ENCODE measurements at places on chromosomes 1 and 21.

DNA sequence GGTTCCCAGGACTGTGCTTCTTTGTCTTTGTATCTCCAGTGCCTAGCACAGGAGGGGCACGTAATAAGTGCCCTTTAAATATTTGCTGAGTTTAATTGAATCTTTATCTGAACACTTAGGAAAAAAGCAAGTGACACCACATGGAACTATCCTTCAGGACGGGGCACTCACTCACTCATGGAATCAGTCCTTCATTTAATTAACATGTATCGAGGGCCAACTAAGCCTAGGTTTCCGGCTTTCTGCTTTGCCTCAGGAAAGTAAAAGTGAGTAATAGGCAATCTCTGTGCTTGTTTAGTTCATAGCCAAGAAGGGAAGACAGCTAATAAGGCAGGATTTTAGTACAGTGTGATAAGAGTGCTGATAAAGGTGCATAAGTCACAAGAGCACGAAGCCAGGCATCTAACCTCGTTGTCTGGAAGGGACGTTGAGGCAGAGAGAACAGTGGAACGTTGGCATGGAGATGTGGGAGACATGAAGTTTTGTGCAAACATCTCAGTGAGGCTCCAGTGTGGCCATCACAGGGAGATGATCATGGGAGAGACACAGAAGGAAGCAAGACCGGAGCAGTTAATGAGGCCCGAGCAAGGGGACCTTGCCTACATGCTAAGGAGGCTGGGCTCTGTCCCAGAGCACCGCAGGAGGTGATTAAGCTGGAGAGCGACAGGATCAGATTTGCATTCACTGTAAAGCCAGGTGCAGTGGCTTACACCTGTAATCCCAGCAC, 54.1 kb upstream of the TRIM67 start:
- no peak for DNase-seq

DNA sequence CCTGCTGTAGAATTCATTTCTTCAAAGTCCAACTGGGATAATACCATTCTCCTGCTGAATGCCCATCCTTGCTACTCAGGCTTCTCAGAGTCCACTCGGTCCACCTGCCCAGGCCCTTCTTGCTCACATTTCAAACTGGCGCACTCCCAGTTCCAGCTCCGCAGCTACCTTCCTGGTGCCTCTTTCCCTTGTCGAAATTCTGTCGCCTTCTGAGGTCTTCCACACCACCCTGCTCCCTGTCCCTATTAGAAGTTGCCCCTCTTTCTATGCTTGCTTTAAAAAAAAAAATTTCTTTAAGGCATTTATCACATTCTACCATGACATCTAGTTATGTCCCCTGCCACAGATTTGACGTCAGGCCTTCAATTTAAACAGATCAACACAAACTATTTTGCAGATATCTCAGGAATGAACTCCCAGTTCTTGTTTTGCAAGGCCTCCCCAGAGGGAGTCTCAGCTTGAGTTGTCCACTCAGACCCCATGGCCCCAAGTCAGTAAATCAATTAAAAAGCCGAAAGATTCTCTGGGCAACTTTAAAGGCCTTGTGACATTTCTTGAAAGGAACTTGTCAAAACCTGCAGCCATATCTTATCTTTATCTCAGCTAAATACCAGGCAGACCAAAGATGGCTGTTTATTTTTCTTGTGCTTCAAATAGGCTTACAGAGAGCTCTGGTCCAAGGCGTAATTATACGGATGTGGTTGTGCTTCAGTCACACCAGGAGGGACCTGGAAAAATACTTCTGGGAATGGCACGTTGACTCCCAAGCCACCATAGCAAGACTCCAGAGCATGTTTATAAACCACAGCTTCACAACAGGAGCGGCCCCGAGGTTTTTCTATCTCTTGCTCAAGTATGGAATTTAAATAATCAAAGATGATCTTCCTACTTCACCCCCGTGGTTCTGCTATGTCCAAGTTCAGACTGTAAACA, 2.2 kb downstream of the FAM89A start:
- no peak for DNase-seq

GRCh38 chr1:156081917-156082308, 352 bp downstream of the MEX3A start:
- no peak for DNase-seq

DNA sequence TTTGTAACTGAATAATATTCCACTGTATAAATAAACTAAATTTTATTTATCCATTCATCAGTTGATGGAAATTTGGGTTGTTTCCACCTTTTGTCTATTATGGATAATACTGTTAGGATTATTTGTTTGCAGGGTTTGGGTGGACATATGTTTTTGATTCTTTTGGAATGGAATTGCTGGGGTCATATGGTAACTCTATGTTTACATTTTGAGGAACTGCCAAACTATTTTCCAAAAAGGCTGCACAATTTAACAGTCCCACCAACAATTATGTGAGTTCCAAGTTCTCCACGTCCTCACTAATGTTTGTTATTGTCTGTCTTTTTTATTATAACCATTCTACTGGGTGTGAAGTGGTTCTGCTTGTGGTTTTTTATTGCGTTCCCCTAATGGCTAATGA, 4.3 kb upstream of the SERBP1 start:
- DNase-seq: no peak

DNA sequence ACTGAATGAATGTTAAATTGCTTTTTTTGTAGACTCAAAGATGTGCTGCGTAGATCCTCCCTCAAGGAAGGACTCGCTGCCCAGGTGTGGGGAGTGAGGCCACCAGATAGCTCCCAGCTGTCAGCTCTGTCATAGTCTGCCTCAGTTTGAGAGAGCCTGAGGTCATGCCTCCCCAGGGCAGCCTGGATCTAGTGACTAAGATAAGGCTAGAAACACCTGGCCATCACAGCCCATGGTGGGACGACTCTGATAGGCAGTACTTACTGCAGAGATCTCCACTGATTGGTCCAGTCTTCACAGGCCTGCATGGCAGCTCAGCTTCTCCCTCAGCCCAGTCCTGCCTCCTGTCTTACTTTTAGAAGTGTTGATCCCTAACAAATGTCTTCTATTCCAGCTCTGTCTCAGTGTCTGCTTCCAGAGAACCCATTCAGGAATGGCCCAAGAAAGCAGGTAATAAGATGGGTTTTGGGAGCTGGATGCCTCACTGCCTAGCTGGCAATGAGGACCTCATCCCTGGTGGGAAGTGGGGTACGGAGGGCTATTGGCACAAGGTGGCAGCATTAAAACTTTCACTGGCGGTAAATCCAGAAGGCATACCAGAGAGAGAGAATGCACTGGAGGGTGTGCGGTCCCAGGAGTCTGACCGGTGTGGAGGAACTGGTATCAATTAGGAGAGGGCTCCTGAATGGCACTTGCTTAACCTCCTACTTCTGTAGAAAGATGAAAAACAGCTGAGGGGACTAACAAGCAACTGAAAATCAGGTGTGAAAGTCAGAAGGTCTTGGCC, 55.3 kb upstream of the GPR37L1 start:
- no peak for DNase-seq

- no peak for DNase-seq
Observed at GRCh38 chr1:206112600-206113301, 4.4 kb downstream of the AVPR1B start.

GRCh38 chr1:24177161-24177560, 9.9 kb downstream of the IFNLR1 start:
- no peak for DNase-seq

Data from activated naive CD4-positive, alpha-beta T cell treated with Interleukin-2 at 50 U/mL for 16 hours (primary cell).